ENCODE measurements at places on chromosomes 3 and 15.

DNA sequence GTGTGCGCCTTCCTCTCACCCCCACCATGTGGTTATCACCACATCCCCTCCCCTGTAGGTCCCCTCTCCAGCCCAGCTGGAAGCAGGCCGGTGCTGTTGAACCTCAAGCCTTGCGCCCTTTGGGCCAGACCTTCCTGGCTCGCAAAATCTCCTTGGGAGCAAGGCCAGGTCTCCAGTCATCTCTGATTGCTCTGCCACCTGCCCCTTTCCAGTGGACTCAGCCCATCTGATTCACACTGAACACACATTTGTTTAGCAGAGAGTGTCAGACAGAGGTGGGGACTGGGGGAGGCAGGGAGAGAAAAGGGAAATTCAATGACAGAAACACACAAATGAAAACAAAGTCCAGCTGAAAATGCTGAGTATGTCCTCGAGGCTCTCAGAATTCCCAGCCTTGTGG, 119.4 kb downstream of the TPRA1 start:
- no peak for DNase-seq

GRCh38 chr3:64802460-64802859, 114.7 kb upstream of the ADAMTS9 start:
- DNase-seq, result no peak

- no peak for DNase-seq
Observed at GRCh38 chr3:43865351-43865750, 174.6 kb downstream of the ABHD5 start.

DNA sequence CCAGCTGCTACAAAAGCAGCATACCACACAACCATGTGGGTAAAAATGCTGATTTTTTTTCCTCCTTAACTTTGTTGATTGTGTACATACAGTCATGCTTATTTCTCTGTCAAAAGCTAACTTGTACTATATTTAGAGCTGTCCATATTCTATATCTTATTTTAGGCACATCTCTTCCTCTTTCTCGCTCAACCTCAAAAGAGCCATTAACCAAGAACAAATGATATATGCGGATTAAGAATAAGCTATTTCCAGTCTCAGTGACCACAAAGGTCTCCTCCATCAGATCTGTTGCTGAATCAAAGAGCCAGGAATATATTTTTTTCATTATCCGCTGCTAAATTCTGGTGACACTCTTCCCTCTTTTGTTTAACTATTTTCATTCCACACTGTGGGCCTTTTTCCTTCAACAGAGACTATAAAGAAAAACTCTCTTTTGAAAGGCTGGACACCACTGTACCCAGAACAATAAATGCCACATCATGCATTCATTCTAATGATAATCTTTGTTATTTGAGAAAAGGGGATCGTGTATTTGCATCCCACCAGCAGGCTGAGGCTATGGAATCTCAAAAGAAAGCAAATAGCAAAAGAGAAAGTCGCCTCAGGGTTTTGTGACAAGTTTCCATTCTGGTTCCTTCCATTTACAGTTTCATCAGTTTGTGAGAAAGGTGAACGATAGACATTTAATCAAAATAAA, 8.0 kb downstream of the TMEM212 start:
- no peak for DNase-seq

- no peak for DNase-seq
Observed at GRCh38 chr3:65953301-65953812, 85.4 kb downstream of the MAGI1 start.

DNA sequence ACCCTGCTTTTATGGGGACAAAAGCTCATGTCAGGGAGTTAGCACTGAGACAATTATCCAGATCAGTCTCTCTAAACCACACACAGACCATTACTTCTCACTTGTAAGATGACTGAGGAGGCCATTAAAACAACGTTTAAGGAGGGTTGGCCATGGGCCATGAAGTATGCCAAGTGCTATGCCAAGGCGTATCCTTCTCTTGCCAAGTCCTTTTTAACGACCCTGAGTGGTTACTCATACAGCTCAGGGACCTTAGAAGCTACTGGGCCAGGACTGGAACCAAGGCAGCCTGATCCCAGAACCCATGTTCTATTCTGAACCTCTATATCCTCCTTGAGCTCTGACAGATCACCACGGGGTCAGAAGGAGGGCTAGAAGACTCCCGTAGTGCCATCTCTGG, 50.0 kb downstream of the NMNAT3 start:
- DNase-seq, result no peak

- DNase-seq, result no peak
Observed at GRCh38 chr3:29890801-29891200, 609.9 kb downstream of the RBMS3 start.

DNA sequence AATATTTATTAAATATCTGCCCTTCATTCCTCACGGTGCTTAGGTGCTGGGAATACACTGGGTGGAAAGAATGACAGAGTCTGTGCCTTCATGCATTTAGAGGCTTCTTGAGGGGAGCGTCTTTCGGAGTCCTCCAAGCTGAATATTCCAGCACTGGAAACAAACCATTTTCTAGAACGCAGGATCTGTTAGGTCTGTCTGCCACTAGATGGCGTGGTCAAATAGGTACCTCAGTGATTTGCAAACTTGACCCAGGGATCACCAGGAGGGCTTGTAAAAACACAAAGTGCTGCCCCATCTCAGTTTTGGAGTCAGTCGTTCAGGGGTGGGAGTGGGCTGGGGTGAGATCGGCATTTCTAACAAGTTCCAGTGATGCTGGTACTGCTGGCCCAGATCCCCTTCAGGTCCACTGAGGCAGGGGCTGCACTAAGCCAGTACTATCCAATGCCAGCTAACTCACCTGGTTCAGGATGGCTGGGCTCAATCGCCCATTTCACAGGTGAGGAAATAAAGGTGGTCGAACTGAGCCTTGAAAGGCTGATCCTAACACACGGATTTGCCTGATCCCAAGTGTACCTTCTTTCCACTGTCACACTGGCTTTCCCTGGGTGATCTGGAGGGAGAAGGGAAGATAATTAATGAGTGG, 14.8 kb downstream of the ARNT2 start:
- peak; percentile 70 for DNase-seq

GRCh38 chr3:102169915-102170479, 264.8 kb upstream of the ZPLD1 start:
- no peak for DNase-seq

DNA sequence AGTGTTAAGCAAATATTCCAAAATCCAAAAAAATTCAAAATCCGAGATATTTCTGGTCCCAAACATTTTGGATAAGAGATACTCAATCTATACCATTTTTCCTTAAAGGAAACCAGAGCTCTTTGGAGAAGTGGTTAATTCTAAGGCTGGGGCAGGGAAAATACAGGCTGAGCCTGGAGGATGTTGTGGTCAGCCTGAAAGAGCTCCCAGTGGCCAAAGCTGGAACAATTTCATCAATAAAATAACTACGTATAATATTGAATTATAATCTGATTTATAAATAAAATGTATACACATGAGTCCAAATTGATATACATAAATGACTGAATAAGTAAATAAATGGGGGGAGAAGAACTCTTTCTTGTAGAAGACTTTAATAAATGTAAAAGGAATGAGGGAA, 24.6 kb downstream of the PPARG start:
- DNase-seq, result no peak

- no peak for DNase-seq
Observed at GRCh38 chr15:74828835-74829234, 2.4 kb downstream of the CPLX3 start.

DNA sequence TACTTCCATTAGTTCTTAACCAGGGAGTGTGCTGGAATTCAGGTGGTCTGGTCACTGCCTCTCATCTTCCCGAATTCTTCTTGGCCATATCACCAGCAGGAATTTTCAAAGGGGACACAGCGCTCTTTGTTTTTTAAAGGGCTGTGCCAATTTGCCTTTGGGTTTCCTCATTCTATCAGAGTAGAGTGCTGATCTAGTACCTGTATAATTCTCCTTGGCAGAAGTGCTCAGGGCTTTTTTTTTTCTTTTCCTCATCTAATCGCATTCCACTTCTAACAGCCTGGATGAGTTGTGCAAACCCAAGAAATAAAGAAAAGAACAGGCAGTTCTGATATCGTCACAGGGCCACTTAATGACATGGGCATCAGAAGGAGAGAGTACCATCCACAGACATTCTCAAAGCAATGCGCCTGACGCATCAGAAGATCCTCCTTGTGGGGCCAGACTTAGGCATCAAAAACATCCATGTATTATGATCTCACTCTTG, 121.0 kb downstream of the ASB7 start:
- DNase-seq, result no peak

Measured in AG08395 (cell line).